ENCODE measurements at places on chromosomes 2 and 18.

GRCh38 chr2:120920454-120921148, 184.9 kb downstream of the GLI2 start:
- no peak for DNase-seq

- DNase-seq: peak; percentile 60
Measured at GRCh38 chr18:48161191-48161910, 230.9 kb upstream of the SMAD2 start.

- DNase-seq: no peak
Measured at GRCh38 chr2:44929735-44930273, 11.7 kb upstream of the SIX3 start.

- no peak for DNase-seq
Measured at GRCh38 chr2:102748107-102748506, 13.7 kb upstream of the TMEM182 start.

DNA sequence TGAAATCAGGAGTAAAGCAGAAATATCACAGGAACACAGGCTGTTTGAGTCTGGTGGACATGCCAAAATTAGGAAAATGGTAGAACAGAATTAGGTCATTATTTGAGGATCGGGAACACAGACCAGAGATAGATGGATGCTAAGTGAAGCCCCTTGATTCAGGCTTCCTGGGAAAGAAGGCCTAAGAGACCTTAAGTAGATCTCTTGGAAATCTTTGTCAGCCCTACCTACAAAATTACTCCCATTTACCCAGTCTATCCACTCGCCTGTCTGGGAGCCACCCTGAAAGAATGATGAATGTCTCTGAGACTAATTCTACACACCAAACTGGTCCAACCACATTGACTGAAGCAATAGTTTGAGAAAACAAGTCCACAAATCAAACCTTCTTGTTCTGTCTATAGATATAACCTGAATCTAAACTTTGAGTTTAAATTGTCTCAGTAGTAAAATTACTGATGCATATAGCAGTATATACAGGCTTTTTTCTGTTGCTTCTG, 36.6 kb upstream of the TANK start:
- no peak for DNase-seq

DNA sequence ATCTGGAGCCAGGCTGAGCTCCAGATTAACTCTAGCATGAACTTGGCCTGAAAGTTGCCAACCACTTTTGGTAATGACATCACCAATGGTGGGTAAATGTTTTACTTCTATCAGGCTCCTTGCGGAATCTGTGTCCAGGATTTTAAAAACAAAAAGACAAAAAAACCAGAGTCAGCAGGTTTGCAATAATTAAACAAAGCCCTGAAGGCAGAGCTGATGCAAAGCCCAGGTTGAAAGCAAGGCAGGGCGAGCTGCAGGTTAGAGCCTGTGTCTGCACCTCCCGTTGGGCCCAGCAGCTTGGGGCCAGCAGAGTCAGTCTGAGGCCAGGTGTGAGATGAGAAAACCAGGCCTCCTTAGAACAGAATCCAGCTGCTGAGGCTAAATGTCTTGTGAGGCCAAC, 29.1 kb upstream of the ALK start:
- DNase-seq: no peak

GRCh38 chr2:239289545-239289944, 111.3 kb downstream of the HDAC4 start:
- no peak for DNase-seq

DNA sequence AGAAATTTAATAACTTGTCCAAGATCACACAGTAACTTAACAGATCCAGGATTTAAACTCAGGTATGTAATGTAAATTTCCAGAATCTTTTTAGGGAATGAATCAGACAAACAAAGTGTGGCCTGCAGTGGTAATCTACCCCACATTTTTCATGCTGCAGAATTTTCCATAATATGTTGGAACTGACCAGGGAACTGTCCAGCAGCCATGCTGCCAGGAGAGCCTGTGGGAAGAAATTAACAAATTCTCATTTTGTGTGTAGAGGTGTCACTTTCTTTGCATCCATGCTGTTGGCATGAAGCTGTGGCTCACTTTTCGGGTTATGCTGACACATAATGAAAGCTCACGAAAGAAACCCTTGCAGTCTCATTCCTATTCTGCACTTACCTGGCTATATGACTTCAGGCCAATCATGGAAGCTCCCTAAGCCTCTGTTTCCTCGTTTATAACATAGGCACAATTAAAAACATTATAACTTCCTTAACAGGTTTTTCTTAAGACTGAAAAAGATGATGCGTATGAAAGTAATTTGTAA, 54.7 kb downstream of the CDKL4 start:
- no peak for DNase-seq

DNA sequence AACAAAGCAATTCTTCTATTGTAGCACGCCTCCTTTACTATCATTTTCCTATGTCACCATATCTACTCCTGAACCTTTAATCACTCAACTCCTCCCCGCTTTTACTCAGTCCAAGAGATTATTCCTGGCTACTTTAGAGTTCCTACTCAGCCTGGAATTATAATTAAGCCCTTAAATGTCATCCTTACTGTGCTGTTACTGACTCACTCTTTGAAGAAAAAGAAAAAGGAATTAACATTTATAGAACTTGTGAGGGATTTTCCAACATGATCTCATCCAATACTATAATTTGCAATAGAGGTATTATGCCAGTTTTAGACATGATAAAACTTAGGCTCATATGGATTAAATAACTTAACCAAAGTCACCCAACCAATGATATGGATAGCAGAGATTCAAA, 61.7 kb downstream of the CCDC88A start:
- DNase-seq: no peak

GRCh38 chr2:72150861-72151356, 3.2 kb upstream of the CYP26B1 start:
- no peak for DNase-seq

GRCh38 chr18:22493255-22493654, 75.5 kb upstream of the CTAGE1 start:
- DNase-seq: no peak

GRCh38 chr2:124822516-124822915, 797.4 kb downstream of the CNTNAP5 start:
- no peak for DNase-seq

DNA sequence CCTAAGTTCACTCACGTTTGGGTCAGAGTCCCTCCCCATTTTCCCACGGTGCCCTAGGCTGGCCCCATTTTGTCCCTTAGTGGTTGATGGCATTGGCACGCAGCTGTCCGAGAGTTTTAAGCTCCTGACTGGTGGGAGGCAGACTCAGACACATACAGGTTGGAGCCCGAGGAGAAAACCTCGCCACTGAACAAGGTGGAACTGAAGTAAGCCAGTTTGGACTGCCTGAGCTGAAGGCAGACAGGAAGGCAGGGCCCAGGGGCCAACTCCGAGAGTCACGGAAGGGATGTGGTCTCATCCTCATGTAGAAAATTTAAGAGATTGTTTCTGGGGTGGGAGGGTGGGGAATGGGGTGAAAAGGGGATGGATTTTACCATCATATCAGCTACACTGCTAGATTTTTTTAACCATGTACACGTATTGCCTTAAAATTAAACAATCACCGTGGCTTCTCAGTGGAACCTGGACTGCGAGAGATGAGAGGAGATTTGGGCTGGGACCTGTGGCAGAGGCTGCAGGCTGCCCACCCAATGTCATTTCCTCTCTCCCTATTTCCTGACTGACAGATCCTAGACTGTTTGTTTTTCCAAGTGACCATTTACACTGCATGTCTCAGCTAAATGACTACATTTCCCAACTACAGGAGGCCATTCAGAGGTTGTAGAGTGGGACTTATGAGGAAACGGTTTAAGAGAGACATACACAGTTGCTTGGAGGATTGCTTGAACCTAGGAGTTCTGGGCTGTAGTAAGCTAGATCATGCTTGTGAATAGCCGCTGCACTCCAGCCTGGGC, 19.4 kb upstream of the NMUR1 start:
- no peak for DNase-seq

Measured in activated CD8-positive, alpha-beta memory T cell treated with anti-CD3 and anti-CD28 coated beads for 1 hour (primary cell).